ENCODE measurements at places on chromosomes 2 and 18. TPM values are rescaled to one million over a fixed set of nuclear protein-coding genes. Genes with fewer than 3 reads are reported as not detected.

- DNase-seq = no peak
These were observed 148.9 kb upstream of the TNP1 start for GRCh38 chr2:217008794-217009193.

DNA sequence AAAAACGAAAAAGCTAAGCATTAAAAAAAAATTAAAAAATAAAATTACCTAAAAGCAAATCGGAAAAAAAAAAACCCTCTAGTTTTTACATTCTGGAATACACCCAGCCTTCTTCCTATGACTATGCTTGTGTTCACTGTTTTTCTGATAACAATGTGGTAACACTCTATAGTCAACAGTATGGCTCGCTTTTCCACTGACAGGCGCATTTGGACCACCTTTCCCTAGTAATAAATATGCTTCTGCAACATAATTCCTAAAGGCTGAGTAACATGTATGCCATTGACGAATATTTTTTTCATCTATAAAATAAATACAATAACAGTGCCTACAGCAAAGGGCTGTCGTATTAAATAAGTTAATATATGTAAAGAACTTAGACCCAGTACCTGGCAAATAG, 27.9 kb downstream of the NOL10 start:
- no peak for DNase-seq

GRCh38 chr2:203463266-203463678, 71.8 kb downstream of the RAPH1 start:
- DNase-seq = no peak

NEU4 gene
- 0.22 TPM for total RNA-seq

- no peak for DNase-seq
These were observed 48.6 kb downstream of the ZDBF2 start for GRCh38 chr2:206323033-206323432.

DNA sequence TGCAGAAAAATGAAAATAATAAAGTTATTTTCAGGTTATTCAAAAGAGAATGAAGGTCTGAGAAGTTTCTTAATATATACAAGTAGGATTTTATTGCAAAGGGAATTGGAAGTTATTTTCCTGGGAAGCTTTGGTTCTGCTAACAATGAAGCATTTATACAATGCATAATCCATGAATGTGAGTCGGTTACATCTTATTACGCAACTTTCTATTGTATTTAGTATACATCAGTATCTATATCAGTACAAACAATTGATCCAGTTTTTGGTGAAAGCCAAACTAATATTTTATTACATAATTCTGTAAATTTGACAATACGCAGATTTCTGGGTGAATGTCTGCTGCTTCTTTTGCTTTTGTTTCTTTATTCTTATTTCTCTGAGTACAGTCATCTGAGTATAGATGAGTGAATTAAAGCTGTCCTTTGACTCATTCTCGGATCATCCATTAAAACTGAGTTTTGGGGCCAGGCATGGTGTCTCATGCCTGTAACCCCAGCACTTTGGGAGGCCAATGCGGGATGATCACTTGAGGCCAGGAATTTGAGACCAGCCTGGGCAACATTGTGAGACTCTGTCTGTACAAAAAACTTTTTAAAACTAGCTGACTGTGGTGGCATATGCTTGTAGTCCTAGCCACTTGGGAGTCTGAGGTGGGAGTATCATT, 108.5 kb downstream of the SOCS6 start:
- no peak for DNase-seq

Measured in astrocyte (in vitro differentiated cells and primary cell).